Epithelial cell of prostate (primary cell): ENCODE measurements at places on chromosomes 4 and X.

GRCh38 chr4:98482503-98482846 is 175.9 kb downstream of the TSPAN5 start:
- no peak for DNase-seq

GRCh38 chrX:24607616-24608015 is 39.5 kb downstream of the PCYT1B start:
- DNase-seq: no peak

GRCh38 chr4:153919667-153920066 is 130.8 kb upstream of the SFRP2 start:
- DNase-seq: no peak

DNA sequence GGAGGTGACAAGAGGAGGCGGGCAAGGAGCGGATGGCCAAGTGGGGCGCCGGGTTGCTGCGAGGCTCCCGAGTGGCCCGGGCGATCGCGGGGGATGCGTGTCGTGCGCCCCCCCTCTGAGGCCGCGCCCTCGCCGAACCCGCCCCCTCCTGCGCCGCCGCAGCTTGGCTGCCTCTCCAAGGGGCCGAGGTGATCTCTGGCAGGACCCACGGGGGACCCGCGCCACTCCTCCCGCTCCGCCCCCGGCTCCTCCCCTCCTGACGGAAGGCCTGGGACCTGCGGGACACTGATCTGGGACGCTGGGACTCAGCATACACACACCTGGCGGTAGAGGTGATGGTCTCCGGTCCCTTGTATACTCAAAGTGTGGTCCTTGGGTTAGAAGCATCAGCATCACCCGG is 21.9 kb upstream of the FAM47C start:
- no peak for DNase-seq

GRCh38 chrX:154751203-154751668 is 359 bp upstream of the GAB3 start:
- DNase-seq: no peak

DNA sequence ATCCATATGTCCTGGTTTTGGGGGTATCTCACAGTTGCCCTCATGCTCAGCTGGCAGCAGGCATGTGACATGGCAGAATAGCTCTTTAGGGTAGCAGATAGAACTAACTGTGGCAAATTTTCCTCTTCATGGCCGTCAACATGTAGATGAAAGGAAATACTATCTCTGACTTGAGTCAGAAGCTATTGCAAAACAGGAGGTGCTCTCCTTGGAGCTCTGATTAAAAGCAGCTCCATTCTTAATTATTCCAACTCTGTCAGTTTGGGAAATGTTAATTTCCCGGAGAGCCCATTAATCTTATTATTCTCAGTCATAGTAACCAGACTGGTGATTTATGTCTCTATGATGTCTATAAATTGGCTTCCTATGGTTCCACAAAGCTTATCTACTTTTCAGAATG is 18.2 kb downstream of the IL13RA1 start:
- no peak for DNase-seq

DNA sequence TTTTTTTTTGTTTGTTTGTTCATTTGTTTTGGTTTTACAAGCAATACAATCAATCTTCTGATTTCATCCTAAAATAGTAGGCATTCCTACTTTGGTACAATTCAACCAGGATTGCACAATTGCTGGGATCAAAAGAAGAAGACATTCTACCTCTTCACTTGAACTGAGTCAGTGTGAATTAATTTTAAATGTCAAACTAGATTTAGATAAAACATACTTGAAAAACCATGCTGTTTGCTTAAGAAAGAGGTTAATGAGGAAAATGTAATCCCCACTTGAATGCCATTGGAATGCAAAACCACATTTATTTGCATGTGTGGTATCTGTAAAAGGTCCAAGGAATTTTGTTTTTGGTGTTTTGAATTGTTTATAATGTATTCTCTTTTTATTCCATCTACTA is 40.5 kb downstream of the HAND2 start:
- DNase-seq: no peak

DNA sequence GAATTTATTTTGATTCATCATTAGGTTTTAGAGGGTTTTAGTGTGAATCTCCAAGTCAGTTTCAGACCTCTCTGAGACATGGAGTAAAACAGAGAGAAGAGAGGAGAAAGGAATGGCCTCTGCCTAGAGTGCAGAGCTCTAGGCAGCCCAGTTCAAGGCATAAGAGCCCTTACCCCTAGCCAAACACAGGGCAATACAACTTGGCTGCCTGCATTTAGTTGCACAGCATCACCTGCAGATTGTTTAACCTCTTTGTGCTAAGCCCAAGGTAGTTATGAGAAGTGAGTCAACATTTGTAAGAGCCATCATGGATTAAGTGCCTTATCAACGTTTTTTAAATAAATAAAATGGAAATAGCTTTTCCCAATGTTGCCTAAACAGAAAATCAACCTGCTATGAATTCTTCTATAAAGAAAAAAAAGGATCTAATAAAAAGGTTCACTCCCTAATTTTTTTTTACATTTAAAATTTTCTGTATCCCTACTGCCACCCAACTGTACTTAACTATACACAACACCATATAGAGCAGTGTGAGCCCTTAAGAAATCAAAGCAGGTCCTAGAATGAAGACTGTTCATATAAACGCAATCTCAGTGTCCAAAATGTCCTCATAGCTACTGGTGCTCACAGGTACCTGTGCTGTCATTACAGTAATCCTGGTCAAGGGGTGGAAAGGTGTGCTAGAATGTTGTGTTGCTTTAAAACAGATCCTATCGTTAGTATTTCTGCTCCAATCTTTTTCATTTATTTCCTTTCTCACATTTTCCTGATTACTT is 36.0 kb downstream of the PF4 start:
- DNase-seq: no peak

GRCh38 chr4:73844806-73845205 is 8.3 kb upstream of the PF4V1 start:
- no peak for DNase-seq

DNA sequence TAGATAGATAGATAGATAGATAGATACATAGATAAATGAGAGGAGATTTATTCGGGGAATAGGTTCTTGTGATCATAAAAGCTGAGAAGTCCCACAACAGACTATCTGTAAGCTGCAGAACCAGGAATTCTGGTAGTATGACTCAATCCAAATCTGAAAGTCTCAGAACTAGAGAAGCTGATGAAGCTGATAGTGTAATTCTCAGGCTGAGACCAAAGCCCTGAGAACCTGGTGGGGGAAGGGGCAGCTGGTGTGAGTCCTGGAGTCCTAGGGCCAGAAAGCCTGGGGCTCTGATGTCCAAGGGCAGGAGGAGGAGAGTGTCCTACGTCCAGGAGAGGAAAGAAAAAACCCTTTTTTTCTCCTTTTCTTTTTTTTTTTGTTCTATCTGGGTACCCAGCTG is 8.0 kb upstream of the BANK1 start:
- no peak for DNase-seq

- no peak for DNase-seq
Observed at GRCh38 chrX:115602729-115603389, 41.9 kb downstream of the PLS3 start.

- no peak for DNase-seq
Observed at GRCh38 chrX:19879735-19880378, 7.5 kb downstream of the SH3KBP1 start.

DNA sequence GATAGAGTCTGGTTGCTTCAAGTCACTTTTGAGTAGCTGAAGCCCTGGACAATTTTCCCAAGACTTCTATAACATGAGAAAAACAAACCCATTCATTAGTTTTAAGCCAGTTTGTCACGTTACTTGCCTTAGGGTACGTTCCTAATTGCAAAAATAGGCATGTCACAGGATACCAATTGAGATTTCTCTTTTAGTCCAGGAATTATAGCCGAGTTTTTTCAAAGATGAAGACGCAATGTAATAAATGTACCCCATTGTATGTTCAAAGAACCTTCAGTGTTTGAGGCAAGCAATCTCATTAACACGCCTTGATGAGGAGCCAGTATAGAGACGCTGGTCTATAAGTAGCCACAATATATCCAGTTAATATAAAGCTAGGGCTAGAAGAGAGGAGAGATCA is 534.2 kb downstream of the INPP4B start:
- no peak for DNase-seq

GRCh38 chr4:107006218-107006617 is 29.9 kb downstream of the DKK2 start:
- DNase-seq: no peak

DNA sequence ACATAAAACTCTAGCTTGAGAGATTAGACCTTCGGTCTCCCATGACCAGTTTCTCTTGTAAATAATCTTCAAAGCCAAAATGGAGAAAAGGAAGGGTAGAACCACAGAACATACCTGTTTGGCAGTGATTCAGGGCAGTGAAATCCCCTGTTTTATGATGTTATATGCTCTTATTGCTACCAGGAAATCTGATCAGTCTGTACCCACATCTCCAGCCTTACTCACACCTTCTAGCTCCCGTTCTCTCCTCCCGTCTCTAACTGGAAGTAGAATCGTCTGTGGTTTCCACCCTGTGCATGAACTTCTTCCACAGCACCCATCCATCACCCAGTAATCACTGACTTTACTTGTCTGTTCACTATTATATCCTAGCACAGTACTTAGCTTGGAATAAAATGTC is 42.9 kb downstream of the NKX6-1 start:
- DNase-seq: no peak

DNA sequence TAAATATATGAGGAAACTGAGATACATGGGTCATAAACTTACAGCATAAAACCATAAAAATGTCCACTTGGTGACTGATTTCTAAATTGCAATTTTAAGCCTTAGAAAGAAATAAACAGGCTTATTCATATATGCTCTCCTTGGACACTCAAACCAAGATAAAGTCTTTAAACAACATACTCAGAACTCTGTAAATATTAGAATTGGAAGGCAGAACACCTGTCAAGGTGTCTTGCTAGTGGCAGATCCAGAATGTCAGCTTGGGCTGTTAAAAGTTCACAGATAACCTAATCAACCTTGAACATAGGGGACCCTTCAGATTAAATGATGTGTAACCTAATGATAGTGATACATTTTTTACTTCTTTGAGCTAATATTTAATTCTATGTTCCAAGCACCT is 208.1 kb upstream of the ARSJ start:
- DNase-seq: no peak

- no peak for DNase-seq
Observed at GRCh38 chr4:95541889-95542607, 6.7 kb downstream of the UNC5C start.

GRCh38 chr4:122922877-122923511 is 597 bp upstream of the NUDT6 start:
- DNase-seq: peak; percentile 34

DNA sequence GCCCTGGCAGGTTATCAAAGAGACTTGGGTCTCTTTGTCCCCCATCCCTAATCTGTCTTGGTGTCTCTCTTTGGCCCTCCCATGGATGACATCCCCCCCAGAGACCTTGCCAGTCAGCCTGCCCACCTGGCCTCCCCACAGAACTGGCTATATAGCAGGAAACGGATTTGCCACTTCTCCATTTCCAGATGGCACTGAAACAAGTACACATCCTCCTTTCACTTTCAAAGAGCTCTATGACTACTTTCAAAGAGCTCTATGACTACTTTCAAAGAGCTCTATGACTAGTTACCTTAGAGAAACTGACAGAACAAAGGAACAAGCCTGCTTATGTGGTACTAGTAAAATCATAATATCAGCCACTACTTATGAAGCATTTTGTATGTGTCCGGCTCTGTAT is 175.3 kb downstream of the MAML3 start:
- DNase-seq: no peak

GRCh38 chr4:1075225-1075624 is 38.1 kb downstream of the RNF212 start:
- DNase-seq: no peak

DNA sequence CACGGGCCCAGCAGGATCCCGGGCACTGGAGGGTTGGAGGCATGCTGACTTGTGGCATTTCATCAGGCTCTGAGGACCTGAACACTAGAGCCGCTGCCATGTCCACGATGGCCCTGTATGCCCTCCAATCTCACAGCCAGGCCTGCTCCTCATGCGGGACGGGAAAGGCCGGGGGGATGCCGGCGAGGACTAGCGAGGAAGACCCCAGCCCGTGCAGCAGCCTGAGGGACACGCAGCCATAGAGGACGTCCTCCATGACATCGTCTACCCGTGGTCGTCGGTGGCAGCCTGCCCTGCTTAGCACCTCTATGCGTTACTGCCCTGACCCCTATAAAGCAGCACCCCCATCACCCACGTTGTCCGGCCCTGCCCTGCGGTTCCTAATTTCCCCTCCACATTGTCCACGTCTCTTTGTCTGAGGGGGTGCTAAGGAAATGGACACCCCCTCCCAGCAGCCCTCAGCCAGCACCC is 32.6 kb downstream of the HMX1 start:
- no peak for DNase-seq

GRCh38 chr4:183919141-183919540 is 14.0 kb downstream of the STOX2 start:
- no peak for DNase-seq

DNA sequence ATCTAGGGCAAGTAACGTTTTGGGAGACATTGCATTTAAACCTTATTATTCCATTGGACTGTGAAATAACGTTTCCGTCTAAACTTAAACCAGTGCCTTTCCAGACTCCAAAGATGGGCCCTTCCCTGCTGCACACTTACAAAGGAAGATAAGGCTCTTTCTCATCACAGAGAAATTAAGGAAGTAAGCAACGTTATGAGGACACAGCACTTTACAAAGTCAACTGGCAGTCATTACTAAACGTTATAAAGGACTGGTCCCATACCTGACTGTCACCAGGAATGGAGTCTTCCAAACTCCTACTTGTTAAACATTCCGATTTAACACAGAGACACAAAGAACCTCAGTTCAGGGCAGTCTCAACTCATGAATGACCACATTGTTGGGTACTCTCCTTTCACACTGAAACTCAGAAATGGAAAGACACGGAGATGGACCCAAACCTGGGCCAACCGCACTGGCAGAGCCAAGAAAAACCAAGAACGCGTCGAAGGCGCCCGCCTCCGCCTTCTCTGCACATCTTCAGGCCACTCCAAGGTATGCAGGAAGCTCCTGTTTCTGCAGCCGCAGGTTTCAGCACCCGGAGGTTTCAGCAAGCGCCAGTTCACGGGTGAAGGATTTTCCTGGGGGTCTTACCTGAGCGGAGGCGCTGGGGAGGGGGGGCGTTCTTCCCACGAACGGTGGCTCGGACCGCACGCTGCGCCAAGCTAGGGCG is 670 bp downstream of the PAPSS1 start:
- DNase-seq: no peak

DNA sequence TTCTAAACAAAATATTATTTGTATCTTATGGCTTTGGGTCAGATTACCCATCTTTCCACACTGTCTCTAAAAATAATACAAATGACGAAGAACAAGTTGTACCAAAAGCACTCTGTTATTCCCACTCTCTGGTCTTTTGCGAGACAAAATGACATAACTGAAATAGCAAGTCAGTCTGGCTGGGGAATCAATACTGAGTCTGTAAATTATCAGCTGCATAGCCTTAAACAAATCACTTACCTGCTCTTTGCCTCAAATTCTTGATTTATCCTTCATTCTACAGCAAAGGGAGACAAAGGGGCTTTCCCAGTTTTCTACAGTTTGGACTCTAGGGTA is 40.9 kb downstream of the SOWAHB start:
- no peak for DNase-seq

DNA sequence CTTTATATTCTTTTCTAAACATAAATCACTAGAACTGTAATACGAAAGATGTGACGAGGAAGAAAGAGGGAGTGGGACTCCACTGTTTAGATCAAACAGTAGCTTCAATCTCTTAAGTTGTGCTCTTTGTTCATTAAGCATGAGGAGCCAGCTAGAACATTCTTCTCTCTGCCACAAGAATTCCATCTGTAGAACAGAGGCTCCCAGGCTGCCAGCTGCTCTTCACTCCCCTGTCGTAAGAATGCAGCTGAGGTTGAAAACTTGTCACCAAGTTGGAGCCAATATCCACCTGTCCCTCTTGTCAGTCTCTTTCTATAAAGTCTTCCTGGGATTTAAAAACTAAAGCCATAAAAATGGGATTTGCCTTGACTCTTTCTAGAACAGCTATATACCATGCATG is 65.0 kb upstream of the SEC24B start:
- no peak for DNase-seq
